ENCODE measurements at places on chromosomes 5 and 9. TPM values are rescaled to one million over a fixed set of nuclear protein-coding genes. Genes with fewer than 3 reads are reported as not detected.

GRCh38 chr5:29131285-29131684 lies 2062.2 kb upstream of the CDH6 start:
- no peak for DNase-seq

DNA sequence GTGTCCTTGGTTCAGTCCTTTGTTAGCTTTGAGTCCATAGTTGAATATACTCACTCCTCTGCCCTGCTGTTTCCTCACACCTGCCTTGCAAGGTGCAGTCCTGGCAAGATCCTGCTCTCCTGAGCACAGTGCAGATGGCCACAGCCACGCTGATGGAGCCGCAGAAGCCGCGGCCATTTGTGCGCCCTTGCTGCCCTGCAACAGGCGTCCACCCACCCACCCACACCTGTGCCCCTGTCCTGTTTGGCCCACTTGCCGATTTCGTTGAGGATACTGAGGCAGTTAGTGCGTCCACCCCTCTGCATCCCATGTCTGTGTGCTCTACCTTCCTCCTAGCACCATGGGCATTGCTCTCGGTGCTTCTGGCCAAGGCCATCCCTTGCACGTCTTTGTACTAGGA lies 51.1 kb upstream of the LRRTM2 start:
- no peak for DNase-seq

CCNO gene
- total RNA-seq = 0.70 TPM

ASPN gene
- total RNA-seq = not detected

DNA sequence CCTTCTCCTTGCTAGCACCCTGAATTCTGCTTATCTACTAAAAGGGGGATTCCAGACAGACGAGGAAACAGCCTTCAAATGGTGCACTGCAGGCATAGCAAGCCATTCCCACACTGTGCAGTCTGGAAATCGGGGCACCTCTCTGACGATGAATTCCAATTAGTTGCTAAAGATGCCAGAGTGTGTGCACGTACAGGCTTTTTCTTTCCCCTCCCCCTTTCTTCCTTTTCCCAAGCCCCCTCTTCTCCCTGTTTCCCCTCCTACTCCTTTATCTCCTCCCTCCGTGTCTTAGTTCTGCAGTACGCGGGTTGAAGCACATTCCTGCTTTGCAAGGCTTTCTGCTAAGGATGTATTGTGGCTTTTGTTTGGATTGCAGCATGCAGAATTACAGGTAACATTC lies at the start of gene GPR21:
TSS of gene GPR21 (plus strand) at position 316 of the 400 bp plus-strand sequence. CDS start 900 bp downstream, outside the sequence.
- no peak for DNase-seq

THOC3 gene
- total RNA-seq = 60.3 TPM

- DNase-seq = no peak
These were observed 353.2 kb downstream of the CWC27 start for GRCh38 chr5:65121880-65122436.

- DNase-seq = no peak
These were observed 13.2 kb downstream of the REEP5 start for GRCh38 chr5:112908854-112909253.

CATSPER3 gene
- not detected for total RNA-seq

SOX30 gene
- total RNA-seq = not detected

FRRS1L gene
- total RNA-seq = 0.10 TPM

PCDHB9 gene
- total RNA-seq = 0.15 TPM

- DNase-seq = no peak
These were observed 77.1 kb upstream of the ADAMTS2 start for GRCh38 chr5:179422213-179422855.

AGXT2 gene
- not detected for total RNA-seq

DNA sequence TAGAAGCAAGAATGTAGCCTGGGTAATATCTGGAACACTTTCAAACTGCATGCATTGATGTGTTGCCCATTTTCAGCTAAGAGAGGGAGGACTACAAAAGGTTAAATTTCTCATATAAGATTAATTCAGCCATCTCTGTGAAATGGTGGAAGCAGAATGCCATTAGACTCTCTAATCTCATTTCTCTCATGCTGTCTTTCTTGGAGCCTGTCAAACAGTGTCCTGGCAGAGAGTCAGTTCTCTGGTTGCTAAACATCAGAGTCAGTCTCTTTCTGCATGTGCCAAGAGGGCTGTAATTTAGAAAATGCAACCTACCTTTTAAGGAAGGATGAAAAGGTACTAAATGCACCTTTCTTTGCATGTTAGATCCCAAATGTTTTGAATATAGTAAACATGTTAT lies 910 bp upstream of the GARNL3 start:
- DNase-seq = no peak

- no peak for DNase-seq
These were observed 145.4 kb downstream of the CMYA5 start for GRCh38 chr5:79834754-79835714.

DNA sequence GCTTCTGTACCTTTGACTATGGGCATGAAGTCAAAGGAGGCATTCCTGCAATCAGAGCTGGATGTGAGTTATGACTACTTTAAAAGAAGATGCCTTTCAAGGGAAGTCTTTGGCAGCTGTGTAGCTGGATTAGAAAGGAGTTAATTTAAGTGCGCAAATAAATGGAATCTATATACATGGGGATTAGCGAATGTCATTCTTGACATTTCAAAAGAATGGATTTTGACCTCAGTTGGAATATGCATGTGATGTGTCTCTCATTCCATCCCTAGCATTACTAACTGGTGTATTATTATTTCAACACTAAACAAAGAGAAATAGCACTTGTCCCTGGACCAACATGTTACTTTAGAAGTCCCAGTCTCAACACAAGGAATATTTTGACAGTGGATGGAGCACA lies 359.6 kb upstream of the SLC24A2 start:
- no peak for DNase-seq

DNA sequence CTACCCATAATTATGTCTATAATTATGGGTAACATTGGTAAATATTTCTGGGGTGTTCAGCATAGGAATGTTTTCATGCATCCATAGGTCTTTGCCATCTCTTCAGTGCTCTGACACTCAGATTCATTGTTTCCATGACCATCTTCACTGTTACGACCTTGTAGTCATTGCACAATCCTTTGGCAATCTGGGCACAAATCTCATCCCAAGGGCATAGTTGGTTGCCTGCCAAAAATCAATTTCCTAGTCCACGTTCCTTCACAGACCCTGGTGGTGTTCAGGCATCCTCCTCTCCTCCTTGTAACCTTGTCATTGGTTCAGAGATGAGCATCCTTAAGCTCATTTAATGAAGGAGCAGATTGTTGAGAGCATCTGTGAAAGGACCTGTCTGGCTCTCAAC lies 1400.7 kb downstream of the CDH12 start:
- no peak for DNase-seq

GRCh38 chr5:54799645-54800044 lies 185.7 kb downstream of the ESM1 start:
- DNase-seq = no peak

DNA sequence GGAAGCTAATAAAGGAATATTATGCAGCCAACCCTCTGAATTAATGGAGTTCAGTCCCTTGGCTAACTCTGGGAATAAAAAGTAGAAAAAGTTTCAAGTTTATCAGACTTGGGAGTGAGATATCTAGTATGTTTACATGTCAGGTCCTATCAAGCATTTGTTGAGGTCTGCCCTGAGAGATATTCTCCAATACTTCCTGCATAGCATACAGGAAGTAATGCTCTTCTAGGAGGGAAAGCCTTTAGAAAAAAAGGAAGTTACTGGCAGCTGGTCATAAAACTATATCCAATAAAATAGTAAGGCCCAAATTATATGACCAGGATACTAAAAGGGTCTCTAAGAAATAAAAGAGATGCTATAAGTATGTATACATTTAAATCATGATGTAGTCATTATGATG lies 594.1 kb upstream of the FTMT start:
- no peak for DNase-seq

DNA sequence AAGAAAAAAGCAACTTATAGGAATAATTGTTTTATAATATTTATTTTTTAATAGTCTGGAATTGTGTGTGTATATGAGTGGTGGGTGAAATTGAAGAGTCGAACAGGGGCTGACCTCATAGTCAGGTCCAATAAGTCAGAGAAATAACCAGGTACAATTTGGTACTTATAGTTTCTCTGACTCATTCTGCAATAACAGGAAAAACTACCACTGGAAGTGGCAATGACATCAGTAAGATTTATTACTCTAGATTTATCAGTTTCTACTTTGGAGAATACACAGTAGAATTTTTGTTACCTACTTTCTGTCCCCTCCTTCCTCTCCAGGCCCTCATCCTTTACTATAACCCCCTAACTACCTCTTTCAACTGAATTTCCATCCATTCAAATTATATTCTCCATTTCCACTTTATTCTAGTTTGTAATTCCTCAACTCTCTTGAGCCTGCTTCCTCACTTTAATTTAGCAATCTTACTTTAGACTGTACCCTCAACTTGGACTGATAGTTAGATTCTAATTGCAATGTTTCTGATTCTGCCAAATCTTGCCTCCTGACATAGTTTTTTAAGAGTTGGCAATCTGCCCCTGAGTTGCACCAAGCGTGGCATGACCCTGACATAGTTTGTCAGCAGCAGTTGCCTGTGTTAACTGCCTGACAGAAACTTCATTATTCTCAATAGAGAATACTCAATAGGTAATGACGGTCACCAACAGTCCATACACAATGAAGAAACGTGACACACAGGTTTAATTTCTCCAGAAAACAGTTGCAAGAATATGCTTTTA lies 475.3 kb upstream of the RIOK2 start:
- no peak for DNase-seq

KCNN2 gene
- 7.5 TPM for total RNA-seq

DNA sequence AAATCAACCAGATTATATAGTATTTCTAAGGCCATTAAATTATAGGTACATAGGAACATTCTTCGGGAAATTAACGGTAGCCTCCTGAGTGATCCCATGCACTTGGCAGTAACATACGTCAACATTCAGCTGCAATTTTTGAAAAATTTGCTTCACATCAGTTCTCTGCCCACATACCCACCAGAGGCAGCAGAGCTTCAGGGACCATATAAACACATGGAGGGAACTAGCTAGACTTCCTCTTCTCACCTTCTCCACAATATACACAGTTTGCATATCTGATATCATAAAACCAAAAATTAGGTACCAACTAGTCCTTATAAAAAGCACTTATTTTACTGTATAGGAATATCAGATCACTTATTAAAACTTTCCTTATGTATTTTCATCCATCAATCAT lies 4.8 kb downstream of the PSIP1 start:
- DNase-seq = no peak

HDAC3 gene
- total RNA-seq = 30.9 TPM

LVRN gene
- total RNA-seq = 0.41 TPM

RORB gene
- not detected for total RNA-seq

- no peak for DNase-seq
These were observed 120.5 kb downstream of the NPR3 start for GRCh38 chr5:32831624-32832023.

OLFM1 gene
- total RNA-seq = 0.58 TPM

DNA sequence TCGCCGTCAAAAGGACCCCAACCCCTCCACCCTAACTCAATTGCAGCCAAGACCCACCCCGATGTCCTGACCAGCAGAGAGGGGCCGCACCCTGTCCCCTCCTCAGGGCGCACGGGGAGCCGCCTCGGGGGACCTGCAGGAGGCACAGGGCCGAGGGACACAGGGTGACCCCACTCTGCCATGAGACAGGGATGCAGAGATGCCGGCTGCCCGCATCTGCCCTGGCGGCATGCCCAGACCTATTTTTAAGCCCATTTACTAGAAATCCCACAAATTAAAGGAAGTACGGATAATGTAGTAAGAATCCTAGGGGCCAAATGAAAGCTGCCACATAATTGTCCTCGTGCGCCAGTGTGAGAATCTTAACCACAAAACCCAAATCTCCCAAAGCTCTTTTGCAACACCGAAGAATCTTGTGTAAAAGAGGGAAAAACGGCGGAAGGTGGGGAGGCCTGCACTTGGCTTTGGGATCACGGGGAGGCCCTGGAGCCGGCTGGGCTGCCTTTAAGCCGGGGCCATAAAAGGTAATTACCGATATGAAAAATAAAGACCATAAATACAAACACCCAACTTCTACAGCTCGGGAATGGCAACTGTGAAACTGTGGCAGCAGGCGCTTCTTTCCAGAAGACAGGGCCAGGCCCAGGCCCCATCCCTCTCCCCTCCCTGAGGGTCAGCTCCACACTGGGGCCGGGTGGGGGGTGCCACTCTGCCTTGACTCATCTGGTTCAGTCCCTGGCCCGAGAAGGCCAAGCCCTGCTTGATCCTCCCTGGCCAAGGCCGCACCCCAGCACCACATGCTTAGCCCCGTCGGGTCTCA lies 35.0 kb downstream of the NACC2 start:
- DNase-seq = no peak

ZFP2 gene
- total RNA-seq = 0.39 TPM

DNA sequence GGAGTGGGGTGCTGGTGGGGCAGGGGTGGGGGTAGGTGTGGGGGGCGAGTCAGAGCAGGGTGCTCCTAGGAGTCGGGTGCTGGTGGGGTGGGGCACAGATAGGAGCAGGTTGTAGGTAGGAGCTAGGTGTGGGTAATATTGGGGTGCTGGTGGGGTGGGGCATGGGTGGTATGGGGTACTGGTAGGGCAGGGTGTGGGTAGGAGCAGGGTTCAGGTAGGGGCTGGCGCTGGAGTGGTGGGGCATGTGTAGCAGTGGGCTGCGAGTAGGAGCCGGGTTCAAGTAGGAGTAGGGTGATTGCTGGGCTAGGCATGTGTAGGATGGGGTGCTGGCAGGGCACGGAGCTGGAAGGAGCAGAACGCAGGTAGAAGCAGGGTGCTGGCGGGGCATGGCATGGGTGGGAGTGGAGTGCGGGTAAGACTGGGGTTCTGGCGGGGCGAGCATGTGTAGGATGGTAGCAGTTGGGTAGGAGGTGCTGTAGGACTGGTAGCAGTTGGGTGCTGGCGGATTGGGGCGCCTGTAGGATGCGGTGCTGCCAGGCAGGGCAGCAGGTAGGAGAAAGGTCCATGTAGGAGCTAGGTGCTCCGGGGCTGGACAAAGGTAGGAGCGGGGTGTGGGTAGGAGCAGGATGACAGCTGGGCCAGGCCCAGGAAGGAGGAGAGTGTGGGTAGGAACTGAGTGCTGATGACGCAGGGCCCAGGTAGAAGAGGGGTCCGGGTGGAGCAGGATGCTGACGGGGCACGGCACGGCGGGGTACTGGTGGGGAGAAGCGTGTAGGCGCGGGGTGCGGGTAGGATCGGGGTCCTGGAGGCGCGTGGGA lies 105.5 kb upstream of the SIMC1 start:
- no peak for DNase-seq

PCDHGA7 gene
- 5.3 TPM for total RNA-seq

FOXD1 gene
- 10.8 TPM for total RNA-seq

DNA sequence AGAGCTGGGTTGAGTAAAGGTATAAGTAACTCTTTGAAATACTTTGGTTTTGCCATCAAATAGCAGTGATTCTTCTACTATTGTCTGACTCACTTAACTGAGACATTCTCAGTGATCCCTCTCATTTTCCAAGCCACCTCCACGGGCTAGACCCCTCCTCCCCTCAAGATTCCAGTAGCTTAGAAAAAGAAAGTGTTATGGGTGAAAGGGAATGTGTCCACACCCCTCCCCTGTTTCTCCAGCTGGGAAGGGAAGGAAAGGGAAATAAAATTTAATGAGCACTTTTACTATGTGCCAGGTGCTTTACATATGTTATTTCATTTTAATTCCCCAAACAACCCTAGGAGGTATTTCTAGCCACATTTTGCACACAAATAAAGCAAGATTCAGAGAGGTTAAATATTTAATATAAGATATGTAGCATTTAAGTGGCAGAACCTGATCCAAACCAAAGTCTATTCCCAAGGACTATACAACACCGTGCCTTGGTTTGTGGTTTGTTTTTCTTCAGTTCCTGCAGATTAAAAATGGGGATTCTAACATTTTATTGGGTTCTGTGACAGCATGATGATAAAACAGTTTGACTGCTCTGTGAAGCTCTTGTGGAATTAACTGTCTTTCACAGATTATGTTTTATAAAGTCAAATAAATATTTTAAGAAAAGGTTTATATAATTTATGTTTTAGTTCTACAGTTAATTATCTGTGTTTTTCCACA lies 135.9 kb downstream of the ZSWIM6 start:
- DNase-seq = no peak
